ENCODE measurements at places on chromosomes 11 and 22. TPM values are rescaled to one million over a fixed set of nuclear protein-coding genes. Genes with fewer than 3 reads are reported as not detected.

DNA sequence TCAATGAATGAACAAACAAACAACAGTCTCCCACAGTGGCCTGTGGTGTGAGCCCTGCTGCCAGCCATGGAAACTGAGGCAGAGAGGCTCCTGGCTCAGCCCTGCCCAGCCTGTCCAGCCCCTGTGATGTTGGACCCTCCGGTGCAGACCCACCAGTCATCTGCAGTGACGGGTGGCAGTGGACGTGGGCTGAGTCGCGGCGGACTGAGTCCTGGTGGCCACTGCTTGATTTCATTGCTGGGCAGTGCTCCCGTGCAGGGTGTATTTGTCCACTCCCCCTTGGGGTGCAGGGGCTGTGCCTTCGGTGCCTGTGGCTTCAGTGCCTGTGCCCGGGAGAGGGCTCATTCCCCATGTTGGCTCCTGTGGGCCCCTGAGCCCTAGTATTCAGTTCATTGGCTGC lies 31.9 kb upstream of the MUC5AC start:
- peaks cover 9% of the 10 kb centered on the region for H3K27me3 ChIP-seq
- H3K4me1 ChIP-seq: peaks cover 2% of the 10 kb centered on the region
- no peaks in the 10 kb centered on the region for H3K36me3 ChIP-seq
- DNase-seq: no peak
- no peak overlapping the region for H3K27ac ChIP-seq
- no peak overlapping the region for H3K4me3 ChIP-seq

DNA sequence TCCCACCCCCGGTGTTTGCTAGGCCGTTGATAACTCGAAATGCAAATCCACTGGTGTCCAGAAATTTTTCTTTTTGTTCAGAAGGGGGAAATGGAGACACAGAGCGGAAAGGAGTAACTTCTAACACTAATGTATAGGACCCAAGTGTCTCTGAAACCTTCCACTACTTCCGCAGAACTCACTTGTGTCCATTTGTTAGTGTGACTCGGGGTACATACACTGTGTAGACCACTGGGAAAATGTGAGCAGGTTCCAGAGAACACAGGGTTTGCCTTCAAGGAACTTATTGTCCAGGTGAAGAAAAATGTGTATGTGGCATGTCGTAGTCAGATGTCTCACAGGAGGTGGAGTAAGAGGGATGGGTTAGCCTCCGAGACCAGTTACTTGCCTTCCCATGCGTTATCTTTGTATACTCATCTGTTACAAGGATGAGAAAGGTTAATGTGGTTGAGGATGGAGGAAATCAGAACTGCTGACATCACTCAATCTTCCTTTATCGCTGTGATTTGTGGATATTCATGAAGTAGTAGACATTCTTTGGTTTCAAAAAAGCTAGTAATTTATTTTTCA lies 857 bp downstream of the ARCN1 start:
- peaks cover 5% of the 10 kb centered on the region for H3K36me3 ChIP-seq
- peak; percentile 78 for DNase-seq
- no peaks in the 10 kb centered on the region for H3K27me3 ChIP-seq
- peaks cover 11% of the 10 kb centered on the region for H3K4me1 ChIP-seq
- H3K27ac ChIP-seq: peak overlapping the region; percentile 100

- no peak for DNase-seq
- no peaks in the 10 kb centered on the region for H3K27me3 ChIP-seq
- H3K36me3 ChIP-seq: no peaks in the 10 kb centered on the region
- no peak overlapping the region for H3K4me3 ChIP-seq
Observed at GRCh38 chr11:70776914-70777532, 378.7 kb downstream of the CTTN start.

DNA sequence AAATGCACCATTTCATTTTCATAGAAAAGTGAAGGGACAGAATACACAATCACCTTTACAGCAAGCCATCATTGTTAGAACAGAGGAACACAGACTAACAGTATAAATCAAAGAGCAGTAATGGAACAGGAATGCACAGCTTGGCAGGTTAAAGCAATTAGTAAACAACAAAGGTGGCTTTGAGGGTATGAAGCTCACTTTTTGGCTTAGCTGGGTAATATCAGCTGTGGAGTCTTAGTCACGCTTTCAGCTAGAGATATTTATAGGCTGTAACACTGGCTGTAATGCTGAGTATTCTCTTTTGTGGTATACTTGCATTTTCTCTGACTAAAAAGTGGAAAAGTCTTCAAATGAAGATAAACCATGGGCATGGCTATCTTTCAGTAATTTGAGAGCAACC lies 1780.5 kb downstream of the LRRC4C start:
- H3K27me3 ChIP-seq: no peaks in the 10 kb centered on the region
- no peaks in the 10 kb centered on the region for H3K36me3 ChIP-seq
- H3K27ac ChIP-seq: no peak overlapping the region
- no peak overlapping the region for H3K4me3 ChIP-seq
- no peak for DNase-seq
- H3K4me1 ChIP-seq: no peaks in the 10 kb centered on the region

- DNase-seq: no peak
- H3K4me3 ChIP-seq: no peak overlapping the region
- H3K36me3 ChIP-seq: no peaks in the 10 kb centered on the region
- no peaks in the 10 kb centered on the region for H3K27me3 ChIP-seq
Observed at GRCh38 chr11:87462171-87462570, 424.4 kb downstream of the TMEM135 start.

GRCh38 chr22:11066458-11067285 lies 4461.3 kb upstream of the OR11H1 start:
- H3K27ac ChIP-seq: no peak overlapping the region
- no peaks in the 10 kb centered on the region for H3K36me3 ChIP-seq
- no peak for DNase-seq
- H3K27me3 ChIP-seq: peaks cover 3% of the 10 kb centered on the region

DNA sequence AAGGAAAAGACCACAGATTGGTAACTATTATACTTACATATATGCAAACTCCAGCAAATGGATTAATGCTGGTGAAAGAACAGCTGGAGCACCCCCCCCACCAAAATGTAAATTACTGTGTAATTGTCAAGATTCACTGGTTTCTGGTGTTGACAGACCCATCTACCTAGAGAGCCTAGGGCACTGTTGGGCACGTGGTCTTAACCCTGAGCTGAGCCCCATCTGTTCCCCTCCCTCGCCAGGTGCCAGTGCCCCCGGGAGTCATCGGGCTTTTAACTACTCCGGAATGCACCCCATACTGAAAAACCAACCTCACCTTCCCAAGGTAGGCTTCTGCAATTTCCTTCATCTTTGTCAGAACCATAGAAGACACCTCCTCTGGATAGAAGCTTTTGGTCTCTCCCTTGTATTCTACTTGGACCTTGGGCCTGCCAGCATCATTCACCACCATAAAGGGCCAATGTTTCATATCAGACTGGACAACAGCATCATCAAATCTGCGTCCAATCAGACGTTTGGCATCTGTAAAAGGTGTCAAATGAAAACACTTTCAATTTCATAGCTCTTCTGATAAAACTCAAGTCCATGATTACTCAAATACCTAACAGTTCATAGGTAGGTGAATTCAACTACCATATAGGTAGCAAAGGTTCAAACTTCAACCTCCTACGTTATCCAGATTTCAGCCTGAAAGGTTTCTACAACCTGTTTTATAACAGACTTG lies 1.5 kb downstream of the HSPA8 start:
- DNase-seq: no peak

GRCh38 chr11:36699271-36699670 lies 101.2 kb upstream of the RAG2 start:
- H3K4me1 ChIP-seq: no peaks in the 10 kb centered on the region
- no peak overlapping the region for H3K4me3 ChIP-seq
- H3K27me3 ChIP-seq: no peaks in the 10 kb centered on the region
- no peak for DNase-seq
- no peaks in the 10 kb centered on the region for H3K36me3 ChIP-seq
- H3K27ac ChIP-seq: no peak overlapping the region

DNA sequence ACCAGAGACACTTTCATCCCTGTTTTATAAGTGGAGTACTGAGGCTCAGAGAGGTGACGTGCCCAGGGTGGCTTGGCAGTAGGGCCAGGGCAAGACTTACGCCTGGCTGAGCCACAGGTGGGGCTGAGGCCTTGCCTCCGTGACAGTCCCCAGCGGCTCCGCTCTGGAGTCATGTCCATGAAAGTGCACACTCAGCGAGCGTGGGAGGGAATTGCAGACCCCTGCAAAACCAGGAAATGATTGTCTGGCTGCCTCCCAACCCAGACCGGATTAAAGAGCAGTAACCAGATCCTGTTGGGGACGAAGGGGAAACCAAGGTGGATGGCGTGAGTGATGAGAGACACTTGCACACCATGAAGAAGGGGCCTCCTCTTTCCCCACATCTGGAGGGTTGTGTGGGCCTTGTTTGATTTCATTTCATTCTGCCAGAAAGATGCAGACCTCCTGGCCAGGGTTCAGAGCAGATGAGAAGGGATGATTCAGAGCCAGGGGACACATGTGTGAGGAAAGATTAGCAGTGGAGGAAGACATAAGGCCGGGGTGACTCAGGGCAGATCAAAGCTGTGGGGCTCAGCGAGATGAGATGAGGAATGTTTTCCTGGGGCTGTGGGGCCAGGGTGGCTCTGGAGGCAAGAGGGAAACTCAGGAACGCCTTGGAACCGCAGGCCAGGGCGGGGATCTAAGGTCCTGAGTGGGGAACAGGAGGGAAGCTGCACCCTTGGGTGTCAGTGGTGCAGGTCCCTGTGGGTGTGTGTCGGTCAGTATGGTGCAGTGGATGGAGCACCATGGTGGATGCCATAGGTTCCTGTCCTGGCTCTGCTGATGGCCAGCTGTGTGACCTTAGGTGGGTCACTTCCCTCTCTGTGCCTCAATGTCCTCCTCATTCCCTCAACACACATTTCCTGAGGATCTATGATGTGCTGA lies 29.9 kb upstream of the LRRC32 start:
- peak; percentile 88 for DNase-seq
- no peaks in the 10 kb centered on the region for H3K36me3 ChIP-seq
- H3K27ac ChIP-seq: peak overlapping the region; percentile 7
- H3K27me3 ChIP-seq: no peaks in the 10 kb centered on the region

- no peak overlapping the region for H3K27ac ChIP-seq
- H3K27me3 ChIP-seq: no peaks in the 10 kb centered on the region
- no peaks in the 10 kb centered on the region for H3K36me3 ChIP-seq
- peaks cover under 1% of the 10 kb centered on the region for H3K4me1 ChIP-seq
- no peak for DNase-seq
Observed at GRCh38 chr11:115284773-115285172, 219.4 kb downstream of the CADM1 start.

- no peaks in the 10 kb centered on the region for H3K27me3 ChIP-seq
- no peaks in the 10 kb centered on the region for H3K36me3 ChIP-seq
- DNase-seq: no peak
Observed at GRCh38 chr22:40473703-40474102, 103.3 kb downstream of the SGSM3 start.

- no peak overlapping the region for H3K4me3 ChIP-seq
- no peak overlapping the region for H3K27ac ChIP-seq
- peaks cover 82% of the 10 kb centered on the region for H3K27me3 ChIP-seq
- H3K4me1 ChIP-seq: peaks cover 40% of the 10 kb centered on the region
- DNase-seq: peak; percentile 68
Observed at GRCh38 chr22:38462960-38463784, 4.7 kb upstream of the KDELR3 start.

GRCh38 chr11:26649884-26650283 lies 72.0 kb downstream of the SLC5A12 start:
- DNase-seq: peak; percentile 63
- H3K4me1 ChIP-seq: no peaks in the 10 kb centered on the region
- no peak overlapping the region for H3K4me3 ChIP-seq
- no peaks in the 10 kb centered on the region for H3K27me3 ChIP-seq
- no peaks in the 10 kb centered on the region for H3K36me3 ChIP-seq
- H3K27ac ChIP-seq: no peak overlapping the region

- H3K36me3 ChIP-seq: no peaks in the 10 kb centered on the region
- no peak overlapping the region for H3K27ac ChIP-seq
- peaks cover 3% of the 10 kb centered on the region for H3K27me3 ChIP-seq
- DNase-seq: no peak
- no peak overlapping the region for H3K4me3 ChIP-seq
- no peaks in the 10 kb centered on the region for H3K4me1 ChIP-seq
Observed at GRCh38 chr11:19768815-19769214, 56.2 kb downstream of the NAV2 start.

DNA sequence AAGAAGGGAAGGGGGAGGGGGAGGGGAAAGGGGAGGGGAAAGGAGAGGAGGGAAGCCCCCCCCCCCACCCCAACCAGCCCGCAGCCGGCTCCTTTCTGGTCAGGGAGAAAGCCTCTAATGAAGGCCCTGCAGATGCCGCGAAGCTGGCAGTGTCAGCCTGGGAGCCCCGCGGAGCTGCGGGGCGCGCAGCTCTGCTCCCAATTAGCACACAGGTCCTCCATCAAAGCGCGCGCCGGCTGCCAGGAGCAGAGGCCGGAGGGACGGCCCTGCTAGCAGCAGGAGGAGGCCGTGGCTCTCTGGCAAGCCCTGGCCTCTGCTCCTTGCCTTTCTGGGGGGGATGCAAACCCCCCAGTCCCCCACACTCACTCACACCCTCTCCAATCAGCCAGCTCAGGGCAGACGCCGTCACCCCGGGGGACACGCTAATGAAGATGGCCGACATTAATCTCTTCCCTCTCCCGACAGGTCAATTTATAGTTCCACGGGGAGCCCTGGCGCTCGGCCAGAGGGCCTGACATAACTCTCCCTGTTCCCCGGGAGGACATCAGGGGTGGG lies 70.5 kb upstream of the TCF20 start:
- peaks cover 84% of the 10 kb centered on the region for H3K27me3 ChIP-seq
- no peak for DNase-seq
- no peak overlapping the region for H3K4me3 ChIP-seq
- H3K27ac ChIP-seq: no peak overlapping the region
- H3K4me1 ChIP-seq: peaks cover 20% of the 10 kb centered on the region

- peaks cover 6% of the 10 kb centered on the region for H3K27me3 ChIP-seq
- H3K36me3 ChIP-seq: peaks cover 4% of the 10 kb centered on the region
- H3K4me1 ChIP-seq: peaks cover 46% of the 10 kb centered on the region
- peak within 1 kb of the TSS; percentile 51 for H3K27ac ChIP-seq
- DNase-seq: peak; percentile 43
Observed at GRCh38 chr22:19714312-19715187, at the start of gene SEPTIN5. Gene SEPTIN5, plus strand, starts transcription at chr22:19714503. Its CDS starts 86 bp downstream, at chr22:19714589.

- DNase-seq: no peak
- H3K27me3 ChIP-seq: peaks cover 15% of the 10 kb centered on the region
- H3K36me3 ChIP-seq: no peaks in the 10 kb centered on the region
- no peak overlapping the region for H3K4me3 ChIP-seq
- H3K27ac ChIP-seq: no peak overlapping the region
Observed at GRCh38 chr11:120917559-120918239, 106.2 kb upstream of the TBCEL start.

DNA sequence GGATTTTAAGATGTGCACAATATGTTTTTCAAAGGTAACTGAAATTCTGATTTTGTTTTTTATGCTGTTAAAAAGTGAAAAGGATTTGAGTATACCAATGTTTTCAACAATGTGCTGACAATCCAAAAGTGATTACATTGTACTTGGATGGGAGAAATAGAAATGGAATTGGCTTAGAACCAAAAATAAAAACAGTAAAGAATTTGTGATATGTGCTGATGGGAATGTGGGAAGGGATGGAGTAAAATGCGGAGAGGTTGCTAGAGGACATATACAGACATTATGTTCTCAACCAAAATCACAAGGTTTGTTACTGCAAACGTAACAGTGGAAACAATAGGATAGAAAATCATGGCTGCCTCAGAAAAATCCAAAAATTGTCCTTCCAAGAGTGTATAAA lies 279.3 kb upstream of the TENM4 start:
- no peaks in the 10 kb centered on the region for H3K27me3 ChIP-seq
- no peak overlapping the region for H3K27ac ChIP-seq
- peak; percentile 12 for DNase-seq
- H3K4me1 ChIP-seq: no peaks in the 10 kb centered on the region

The C11orf86 gene
- not detected for total RNA-seq

The LIPT2 gene
- 3.2 TPM for total RNA-seq

The H19 gene
- total RNA-seq: 11,782 TPM

The RASGRP2 gene
- 19.8 TPM for total RNA-seq

The OR52I2 gene
- not detected for total RNA-seq

The B4GALNT4 gene
- total RNA-seq: 14.4 TPM

The GAS2 gene
- total RNA-seq: 78.6 TPM

The TTC12 gene
- 6.6 TPM for total RNA-seq

The OR8D1 gene
- total RNA-seq: not detected
